ENCODE measurements at places on chromosomes 7 and 10.
A peak's percentile ranks its signal among the peaks of the same experiment; 100 is the strongest.

DNA sequence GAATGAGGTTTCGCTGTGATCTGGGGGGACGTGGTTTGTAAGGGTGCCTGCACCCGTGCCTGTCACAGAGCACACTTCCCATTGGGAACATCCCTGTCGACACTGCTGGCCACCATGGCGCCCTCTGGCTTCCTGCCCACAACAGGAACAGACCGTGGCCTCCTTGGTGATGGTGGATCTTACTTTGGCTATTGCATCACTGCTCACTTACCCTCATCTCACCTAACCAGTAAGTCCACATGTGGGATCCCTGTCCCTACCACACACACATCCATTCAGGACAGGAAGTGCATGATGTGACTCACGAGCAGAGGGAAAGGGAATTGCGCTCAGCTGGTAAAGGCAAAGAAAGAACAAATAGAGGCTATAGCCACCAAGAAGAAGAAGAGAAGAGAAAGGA lies 26.2 kb upstream of the SEC61G start:
- no peak for DNase-seq

DNA sequence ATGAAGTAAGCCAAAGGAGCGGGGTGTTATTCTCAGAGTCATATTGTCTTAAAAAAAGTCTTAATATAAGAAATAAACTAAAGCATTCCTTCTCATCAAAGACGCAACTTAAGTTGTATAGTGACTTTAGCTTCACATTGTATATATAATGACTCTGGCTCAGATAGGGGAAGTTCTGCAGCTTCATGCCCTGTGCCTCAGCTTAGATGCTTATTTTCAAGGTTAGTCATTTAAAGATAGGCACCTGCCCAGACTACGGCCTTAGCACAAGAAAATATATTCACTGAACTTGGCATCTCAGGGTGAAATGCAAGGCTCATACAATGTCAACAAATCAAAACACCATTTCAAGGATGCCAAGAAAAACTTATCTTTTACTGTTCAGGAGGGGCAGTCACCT lies 52.8 kb upstream of the DNAJB12 start:
- DNase-seq, result no peak

- DNase-seq, result no peak
These were observed 767.7 kb downstream of the KCNMA1 start for GRCh38 chr10:76869931-76870330.

GRCh38 chr7:27600247-27600646 lies 62.4 kb downstream of the HIBADH start:
- no peak for DNase-seq

DNA sequence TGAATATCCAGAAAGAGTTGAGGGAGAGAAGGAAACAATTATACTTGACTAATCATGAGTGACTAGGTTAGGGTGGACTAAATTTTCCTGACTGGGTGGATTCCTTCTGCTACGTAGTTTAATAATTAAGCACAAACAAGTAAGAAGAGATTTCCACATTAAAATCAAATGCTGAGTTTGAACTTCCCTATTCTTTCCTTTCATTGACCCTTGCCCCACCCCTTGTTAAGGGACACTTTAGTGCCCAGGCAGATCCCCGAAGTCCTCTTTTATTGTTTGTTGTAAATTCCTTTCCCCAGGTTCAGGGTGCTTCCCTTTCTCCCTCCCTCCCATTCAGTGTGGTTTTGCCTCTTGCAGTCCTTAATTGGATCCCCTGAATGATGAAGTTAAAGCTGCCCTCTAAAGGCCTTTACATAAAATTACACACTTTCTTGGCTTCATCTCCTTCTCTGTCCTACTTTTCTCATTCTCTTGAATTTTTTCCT lies 8.8 kb upstream of the SPAM1 start:
- DNase-seq, result peak; percentile 50

GRCh38 chr7:4156190-4156589 lies 525.9 kb upstream of the FOXK1 start:
- DNase-seq, result no peak

DNA sequence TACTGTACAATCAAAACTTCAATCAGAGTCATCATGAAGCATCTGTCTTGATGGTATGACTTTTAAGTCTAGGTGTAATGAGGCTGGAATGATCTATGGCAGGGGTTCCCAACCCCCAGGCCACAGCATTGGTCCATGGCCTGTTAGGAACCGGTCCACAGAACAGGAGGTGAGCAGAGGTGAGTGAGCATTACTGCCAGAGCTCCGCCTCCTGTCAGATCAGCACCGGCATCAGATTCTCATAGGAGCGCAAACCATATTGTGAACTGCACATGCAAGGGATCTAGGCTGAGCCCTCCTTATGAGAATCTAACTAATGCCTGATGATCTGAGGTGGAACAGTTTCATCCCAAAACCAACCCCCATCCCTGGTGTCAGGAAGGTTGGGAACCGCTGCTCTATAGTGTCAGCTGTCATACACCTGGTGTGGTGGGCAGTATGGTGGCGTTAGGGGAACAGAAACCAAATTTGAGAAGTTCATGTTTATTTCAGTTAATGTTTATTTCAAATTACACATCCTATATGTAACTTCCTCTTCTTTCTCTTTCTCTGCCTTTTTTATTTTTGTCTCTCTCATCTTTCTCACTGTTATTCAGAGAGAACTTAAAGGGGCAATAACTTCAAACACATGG lies 432.6 kb downstream of the TNS3 start:
- no peak for DNase-seq

DNA sequence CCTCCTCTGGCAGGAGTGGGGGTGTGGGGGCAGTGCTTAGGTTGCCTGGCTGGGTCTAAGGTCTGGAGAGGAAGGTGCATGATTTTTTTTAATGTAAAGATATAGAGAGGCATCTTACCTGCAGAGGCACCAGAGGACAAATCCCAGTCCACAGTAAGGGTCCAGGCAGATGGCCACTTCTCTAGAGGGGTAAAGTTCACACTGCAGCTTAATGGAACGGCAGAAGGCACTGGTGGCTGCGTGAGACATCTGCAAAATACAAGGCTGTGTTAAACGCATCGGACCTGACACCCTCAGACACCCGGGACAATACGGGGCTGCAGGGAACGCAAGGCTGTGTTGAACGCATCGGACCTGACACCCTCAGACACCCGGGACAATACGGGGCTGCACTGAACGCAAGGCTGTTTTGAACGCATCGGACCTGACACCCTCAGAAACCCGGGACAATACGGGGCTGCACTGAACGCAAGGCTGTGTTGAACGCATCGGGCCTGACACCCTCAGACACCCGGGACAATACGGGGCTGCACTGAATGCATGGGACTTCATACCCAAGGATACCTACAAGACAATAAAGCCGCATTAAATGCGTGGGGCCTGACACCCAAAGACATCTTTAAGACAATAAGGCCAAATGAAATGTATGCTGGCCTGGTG lies 206.0 kb downstream of the ZMYND11 start:
- no peak for DNase-seq

GRCh38 chr7:109246330-109247077 lies 676.8 kb downstream of the DNAJB9 start:
- no peak for DNase-seq

DNA sequence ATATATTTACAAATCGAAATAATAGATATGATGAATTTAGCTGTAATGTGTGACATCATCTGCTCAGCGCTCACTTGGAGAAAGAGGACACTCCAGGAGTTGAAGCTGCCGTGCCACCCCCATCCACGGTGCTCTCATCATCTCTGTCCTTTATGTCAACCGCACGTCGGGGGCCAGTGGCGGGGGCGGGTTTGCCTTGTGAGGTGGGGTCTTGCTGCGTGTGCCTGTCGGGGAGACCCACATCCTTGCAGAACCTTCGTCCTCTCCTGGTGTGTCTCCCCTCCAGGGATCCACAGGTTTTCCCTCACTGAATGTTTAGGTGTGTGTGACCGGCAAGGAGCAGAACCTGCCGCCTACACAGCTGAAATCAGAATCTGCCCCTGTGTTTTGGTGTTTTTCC lies 71.6 kb downstream of the INPP5A start:
- no peak for DNase-seq

DNA sequence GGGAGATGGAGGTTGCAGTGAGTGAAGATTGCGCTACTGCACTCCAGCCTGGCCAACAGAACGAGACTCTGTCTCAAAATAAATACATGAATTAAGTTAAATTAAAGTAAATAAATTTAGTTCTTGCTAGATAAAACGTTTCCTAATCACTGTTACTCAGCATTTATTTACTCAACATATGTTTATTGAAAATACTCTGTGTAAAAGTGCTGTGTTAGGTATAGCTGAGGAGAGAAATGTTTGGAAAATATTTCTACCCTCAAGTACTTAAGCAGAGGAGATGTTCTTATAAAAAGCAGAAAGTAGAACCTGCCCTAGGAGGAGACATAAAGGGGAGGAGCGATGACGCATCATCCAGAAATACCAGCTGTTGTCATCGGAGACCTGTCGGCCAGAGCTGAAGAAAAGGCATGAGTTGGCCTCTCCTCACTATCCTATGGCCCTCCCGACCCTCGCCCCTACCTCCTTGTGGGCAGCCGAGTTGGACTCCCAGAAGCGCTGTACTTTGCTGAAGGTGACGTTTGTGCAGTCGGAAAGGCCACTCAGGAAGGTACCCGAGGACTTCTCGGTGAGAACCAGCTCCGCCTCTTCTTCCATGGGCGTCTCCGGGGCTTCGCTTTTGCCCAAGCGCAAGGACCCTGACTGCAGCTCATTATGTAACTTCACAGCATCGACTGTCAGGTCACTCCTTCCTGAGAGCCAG lies 1.1 kb downstream of the RRP12 start:
- peak; percentile 73 for DNase-seq

- DNase-seq, result no peak
These were observed 129.4 kb upstream of the PLPP4 start for GRCh38 chr10:120327675-120328074.

GRCh38 chr7:127437241-127437640 lies 44.7 kb upstream of the ZNF800 start:
- DNase-seq, result no peak

DNA sequence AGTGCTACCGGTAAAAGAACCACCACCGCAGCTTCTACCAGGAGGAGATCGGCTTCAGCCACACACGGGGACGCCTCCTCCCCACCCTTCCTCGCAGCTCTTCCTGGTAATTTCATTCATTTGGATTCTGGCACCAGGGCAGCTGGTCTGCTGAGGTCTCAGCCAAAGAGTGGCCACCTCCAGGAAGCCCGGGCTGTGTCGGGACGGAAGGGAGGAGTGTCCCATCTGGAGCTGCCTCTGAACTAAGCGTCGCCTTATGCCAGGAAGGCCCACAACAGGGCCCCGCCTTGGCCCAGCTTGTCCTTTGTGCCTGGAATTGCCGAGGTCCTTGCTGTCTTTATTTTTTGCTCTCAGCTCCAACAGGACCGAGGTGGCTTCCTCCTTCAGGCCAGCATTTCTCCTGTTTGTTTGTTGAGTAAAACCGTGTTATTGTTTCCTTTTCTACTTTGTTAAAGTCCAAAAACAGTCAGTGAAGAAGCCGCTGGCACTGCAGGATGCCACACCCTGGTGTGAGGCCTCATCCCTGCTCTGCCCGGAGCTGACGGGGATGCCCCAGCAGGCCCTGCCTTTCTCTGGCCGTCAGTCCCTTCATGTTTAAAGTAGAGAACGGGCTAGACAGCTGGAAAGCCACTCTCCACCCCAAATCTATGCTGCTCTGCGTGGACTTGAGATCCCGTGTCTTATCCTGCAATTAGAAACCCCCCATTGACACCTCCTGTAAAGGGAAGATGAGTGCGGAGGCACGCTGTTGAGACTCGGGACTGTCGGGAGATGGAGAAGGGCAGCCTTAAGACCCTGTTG lies 24.5 kb upstream of the TTYH3 start:
- DNase-seq, result no peak

GRCh38 chr7:89623018-89623672 lies 531.1 kb upstream of the STEAP1 start:
- no peak for DNase-seq

- no peak for DNase-seq
These were observed 31.6 kb upstream of the AGMO start for GRCh38 chr7:15593382-15593781.

GRCh38 chr7:154953006-154953684 lies 49.8 kb downstream of the PAXIP1 start:
- DNase-seq, result peak; percentile 85

DNA sequence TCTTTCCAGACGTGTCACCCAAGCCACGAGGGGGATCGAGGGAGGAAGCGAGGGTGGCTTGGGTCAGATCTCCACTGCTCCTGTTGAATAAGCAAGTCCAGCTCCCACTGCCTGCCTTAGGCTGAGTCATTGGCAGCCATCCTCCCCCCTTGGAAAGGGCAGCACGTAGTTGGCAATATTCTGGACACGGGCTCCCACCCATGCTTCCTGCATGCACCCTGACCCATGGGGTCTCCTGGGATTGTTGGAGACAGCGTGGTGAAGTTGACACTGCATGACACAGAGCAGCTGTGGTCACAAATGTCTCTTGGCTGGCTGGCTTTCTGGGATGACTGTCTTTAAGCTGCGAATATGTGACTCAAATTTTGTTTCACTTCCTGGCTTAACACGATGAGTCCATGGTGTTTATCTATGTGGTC lies 11.2 kb downstream of the BTBD16 start:
- DNase-seq, result no peak

GRCh38 chr10:50416181-50416824 lies 165.0 kb upstream of the ASAH2 start:
- DNase-seq, result no peak

- peak; percentile 19 for DNase-seq
These were observed 21.5 kb downstream of the ADARB2 start for GRCh38 chr10:1715821-1716220.

DNA sequence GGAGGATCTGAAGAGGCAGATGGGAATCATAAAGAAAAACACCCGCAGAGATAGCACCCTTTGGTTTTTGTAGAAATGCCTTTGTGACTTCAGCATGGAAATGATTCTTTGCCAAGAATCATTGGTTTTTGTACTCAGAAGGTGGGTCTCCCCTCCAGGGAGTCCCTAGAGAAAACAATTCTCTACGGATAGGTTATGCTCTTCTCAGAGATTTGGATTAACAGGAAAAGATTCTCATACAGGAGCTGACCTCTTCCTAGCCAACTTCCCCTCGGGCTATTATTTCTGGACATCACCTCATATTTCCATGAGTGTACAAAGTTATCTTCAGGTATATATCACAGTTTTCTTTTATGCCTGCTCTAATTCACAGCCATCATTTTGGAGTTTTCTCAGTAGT lies 274.2 kb upstream of the HABP2 start:
- DNase-seq, result no peak

- DNase-seq, result no peak
These were observed 18.9 kb downstream of the APBB1IP start for GRCh38 chr10:26457088-26457487.

DNA sequence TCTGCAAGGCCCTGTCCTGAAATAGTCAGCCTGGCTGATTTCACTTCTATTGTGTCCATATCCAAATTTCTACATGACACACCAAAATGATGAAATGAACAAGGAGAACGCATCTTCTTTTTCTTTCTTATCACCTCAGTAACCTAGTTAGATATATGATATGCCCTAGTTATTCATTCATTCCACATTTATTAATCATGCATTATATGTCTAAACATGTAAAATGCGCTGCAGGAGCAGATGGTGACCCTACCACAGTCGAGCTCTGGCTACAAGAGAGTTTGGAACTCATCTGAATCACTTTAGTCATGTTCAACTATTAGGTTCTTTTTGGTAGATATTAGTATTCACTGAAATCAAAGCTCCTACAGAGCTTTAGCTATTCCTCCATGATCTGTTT lies 31.8 kb upstream of the VPS41 start:
- no peak for DNase-seq

GRCh38 chr7:96174812-96175211 lies 147.1 kb downstream of the SLC25A13 start:
- no peak for DNase-seq

Data from left colon (tissue), 2 donors.